CD4-positive, alpha-beta T cell (primary cell): ENCODE measurements at places on chromosomes 2 and 18.

DNA sequence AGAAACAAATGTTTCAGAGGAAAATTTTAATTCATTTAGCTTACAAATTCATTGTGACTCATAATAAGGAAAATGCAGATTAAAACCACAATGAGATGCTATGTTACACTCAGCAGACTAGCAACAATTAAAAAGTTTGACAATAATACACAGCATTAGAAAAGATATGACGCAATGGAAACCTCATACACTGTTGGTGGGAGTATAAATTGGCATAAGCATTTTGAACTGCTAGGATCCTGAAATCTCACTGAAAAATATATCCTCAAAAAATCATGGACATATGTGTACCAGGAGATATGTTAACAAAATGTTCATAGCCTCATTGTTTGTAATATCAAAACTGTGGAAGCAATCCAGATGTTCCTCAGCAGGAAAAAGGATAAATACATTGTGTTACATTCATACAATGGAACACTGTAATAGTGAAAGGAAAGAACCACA, 13.7 kb downstream of the CALCRL start:
- DNase-seq, result no peak

DNA sequence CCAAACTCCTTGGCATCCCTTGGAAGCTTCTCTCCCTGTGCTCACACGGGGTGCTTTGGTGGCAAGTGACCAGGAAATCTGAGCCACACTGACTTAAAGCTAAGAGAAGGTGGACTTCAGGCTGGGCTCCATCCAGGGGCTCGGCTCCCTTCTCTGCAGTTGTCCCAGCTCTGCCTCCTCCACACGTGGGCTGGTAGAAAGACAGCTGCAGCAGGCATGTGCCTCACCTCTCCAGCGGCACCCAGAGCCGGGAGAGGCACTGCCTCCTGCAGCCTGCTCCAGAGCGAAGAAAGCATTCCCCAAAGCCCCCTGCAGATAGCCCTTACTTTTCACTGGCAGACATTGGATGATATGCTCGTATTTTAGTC, 11.3 kb downstream of the KCNF1 start:
- DNase-seq, result no peak

DNA sequence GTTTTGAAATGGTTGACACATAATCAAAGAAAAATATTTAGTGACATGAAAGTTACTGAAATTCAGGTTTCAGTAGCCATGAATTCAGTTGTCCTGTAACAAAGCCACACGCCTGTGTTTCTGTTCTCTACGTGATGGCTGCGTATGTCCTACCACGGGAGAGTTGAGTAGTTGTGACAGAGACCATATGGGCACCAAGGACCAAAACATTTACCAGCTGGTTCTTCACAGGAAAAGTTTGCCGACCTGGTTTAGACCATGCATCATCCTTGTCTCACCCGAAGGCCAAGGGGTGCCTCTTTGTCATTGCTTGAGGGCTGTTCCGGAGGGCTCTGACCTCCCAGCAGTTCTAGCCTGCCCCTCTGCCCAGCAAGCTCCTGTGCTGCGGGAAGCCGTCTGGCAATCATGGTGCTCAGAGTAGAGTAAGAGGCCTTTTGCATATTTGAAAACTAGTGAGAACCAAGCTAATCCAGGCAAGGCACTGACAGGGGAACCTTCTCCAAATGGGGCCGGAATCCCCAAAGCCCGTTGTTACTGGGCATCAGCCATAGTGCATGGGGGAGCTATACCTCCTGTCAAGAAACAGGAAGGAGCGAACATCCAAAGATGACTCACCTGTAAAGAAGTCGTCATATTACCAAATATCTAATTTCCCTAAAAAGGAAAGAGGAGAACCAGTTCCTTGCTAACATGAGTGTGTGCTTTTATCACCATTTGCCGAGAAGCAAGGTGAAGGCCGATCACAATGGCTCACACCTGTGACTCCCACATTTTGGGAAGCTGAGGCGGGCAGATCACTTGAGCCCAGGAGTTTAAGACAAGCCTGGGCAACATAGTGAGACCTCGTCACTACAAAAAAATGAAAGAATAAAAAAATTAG, 92.6 kb upstream of the RAB12 start:
- DNase-seq, result no peak

DNA sequence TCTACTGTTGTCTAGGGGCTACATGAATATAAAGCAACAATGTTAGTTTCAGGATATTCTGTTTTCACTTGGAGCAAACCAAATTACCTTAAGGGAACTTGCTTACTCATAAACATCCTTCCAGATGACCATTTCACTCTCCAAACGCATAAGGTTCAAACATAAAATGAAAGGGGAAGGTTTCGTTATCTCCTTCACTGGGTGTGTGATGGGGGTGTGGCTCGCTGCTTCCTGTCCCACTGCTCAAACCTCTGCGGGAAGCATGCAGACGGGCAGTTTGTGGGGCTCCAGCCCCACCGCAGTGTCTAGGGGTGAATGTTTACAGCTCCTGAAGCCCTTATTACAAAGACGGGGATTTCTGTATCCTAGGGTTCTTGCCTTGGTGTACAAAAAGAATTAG, 1310.9 kb upstream of the TMEFF2 start:
- no peak for DNase-seq

DNA sequence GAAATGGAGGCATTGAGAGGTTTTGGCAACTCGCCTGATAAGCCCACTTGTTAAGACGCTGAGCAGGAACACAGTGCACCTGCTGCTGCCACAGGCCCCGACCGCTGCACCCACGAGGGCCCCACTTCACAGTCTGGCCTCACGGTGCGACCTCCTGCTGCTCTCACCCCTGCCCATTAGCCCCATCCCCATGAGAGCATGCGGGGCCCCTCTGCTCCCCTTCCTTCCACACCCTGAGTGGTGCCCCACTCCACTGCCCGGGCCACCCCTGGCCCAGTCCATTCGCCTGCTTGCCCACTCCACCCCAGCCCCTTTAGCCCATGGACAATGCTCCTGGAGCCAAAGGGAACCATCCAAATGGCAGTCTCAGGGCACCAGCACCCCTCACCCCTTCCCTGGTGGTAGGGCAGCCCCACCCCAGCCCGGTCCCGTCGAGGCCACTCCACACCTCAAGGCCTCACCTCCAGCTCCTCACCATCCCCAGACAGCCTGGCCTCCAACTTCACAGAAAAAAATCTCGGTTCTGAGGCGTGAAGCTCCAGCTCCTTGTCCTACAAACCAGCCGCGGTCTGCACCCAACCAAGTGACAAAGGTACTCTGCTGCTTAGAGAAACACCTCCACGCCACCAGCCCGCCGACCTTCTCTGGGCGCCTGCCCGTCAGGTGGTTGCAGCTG, 6.7 kb upstream of the GPR55 start:
- DNase-seq, result no peak

DNA sequence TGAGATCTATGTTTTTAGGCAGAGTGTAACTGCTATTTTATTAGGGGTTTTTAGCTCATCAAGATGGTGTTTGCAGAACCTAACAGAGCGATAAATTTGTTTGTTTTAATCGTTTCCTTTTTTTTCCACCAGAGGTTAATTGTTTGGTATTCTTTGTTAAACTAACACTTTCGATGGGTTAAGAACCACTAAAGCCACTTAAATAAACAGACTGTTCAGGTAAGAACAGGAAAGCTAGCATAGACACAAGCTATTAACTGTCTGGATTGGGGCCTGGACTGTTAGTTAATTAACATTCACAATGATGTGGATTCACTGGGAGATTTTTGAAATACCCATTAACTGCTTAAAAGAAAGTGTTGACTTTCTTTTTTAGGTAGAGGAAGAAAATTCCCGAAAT, 209.0 kb upstream of the COPS8 start:
- no peak for DNase-seq

GRCh38 chr2:242063436-242063835, 193.9 kb downstream of the RTP5 start:
- DNase-seq, result no peak

GRCh38 chr2:10501451-10501961, 53.4 kb upstream of the ODC1 start:
- no peak for DNase-seq

DNA sequence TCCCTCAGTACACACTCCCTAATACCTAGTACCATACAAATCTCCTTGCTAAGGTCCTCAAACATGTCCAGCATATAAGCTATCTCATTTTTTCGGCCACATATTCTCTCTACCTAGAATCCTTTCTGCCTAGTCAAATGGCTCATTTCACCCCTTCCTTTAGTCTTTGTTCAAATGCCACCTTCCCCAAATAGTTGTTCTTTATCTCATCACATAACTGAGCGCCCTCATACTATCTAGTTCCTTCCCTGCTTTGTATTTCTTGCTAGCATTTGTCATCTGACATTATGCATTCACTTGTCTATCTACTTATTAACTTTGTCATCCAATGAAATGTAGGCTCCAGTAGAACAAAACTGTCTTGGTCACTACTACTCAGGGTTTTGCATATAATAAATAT, 35.5 kb downstream of the RPRD1A start:
- no peak for DNase-seq

GRCh38 chr2:121046335-121046734, 238.7 kb downstream of the TFCP2L1 start:
- DNase-seq, result no peak

DNA sequence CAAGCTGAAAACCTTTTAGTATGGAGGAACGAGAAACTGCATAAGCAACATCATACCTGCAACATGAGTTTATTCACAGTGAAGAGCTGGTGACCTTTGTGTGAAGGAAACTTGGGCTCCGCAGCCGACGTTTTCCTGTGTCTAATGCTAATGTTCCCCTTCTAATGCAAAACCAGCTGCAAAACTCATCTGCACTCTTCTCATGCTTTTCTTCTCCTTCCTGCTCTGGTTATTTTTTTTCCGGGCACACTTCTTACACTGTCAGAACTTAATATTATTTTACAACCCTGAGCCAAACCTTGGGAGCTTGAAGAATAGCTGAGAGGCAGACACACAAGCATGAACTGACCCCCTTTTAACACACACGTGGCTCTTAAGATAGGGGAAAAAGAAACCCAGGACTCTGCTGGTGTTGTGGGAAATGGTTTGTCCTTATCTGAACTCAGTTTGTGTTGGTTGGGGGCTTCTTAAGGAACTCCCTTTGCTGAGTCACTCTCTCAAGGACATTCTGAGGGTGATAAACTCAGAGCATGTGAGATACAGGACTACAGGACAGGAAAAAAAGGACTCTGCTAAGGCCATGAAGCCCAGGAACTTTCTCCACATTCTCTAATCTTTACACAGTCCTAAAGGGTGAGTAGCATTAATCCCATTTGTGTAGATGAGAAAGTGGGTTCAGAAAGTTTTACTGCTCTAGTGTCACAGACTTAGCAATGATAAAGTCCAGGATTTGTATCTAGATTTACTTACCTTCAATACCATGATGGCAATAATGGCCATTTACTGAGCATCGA, 439.3 kb upstream of the TRIB2 start:
- DNase-seq, result no peak

- DNase-seq, result no peak
Observed at GRCh38 chr2:165593081-165593480, 123.6 kb downstream of the CSRNP3 start.

- no peak for DNase-seq
Observed at GRCh38 chr2:30164131-30164925, 17.5 kb downstream of the YPEL5 start.

DNA sequence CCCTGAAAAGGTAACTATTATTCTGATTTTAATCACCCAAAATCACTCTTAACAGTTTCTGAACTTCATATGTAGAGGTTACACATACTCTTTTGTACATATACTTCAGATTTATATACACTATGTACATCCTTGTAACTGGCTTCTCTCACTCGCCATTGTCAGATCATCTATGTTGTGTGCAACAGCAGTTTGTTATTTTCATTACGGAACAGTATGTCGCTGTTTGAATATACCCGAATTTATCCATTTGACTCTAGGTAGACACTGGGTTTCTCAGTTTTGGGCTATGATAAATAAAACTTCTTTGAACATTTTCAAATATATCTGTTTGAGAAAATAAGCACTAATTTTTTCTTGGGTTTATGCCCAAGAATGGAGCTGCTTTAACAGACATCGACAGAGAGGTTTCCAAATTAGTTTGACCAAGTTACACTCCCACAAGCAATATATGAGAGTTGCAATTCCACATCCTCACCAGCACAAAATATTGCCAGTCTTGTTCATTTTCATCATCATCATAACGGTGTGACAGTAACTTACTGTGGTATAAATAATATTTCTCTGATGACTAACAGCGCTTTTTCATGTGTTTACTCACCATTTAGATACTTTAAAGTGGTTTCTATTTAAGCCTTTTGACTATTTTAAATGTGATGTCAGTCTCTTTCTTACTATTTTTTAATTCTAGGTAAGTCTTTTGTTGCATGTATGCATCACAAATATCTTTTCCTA, 80.9 kb downstream of the SMC6 start:
- DNase-seq, result no peak

DNA sequence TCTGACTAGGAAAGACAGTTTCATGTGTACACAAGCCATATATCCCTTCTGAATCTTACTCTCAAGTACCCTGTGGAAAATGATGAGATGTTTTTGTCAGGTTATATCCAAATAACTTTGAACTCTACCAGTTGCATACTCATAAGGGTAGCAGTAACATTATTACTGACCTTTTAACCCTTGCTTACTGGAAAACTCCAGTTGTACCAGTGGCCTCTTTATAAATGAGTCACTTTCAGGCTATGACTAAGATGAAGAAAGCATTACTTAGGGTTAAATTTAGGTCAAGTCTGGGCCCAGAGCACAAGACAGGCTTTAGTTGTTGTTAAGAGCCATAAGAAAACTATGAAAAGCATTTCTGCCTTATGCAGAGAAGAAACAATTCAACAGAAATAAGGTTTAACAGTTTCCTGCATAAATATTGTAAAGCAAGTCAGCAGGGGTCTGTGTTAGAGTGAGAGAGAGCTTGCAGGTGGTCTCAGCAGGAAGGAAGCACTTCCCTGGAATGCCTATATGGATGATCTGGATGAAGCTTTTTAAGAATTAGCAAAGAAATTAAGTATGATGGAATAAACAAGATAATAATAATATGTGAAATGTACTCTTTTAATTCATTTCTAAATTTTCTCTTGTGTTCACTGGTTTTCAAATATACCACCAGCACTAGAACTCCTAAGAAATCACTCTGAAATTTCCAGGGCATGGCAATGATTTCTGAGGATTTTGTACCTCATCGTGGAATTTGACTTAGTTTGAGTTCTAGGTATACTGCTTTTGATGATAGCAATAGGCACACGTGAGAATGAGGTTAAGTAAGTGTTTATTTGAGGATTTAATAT, 126.6 kb downstream of the UBE2E3 start:
- DNase-seq, result no peak

GRCh38 chr2:166331468-166331867, 44.3 kb downstream of the SCN9A start:
- no peak for DNase-seq
